ENCODE measurements at places on chromosomes 1 and 21.

DNA sequence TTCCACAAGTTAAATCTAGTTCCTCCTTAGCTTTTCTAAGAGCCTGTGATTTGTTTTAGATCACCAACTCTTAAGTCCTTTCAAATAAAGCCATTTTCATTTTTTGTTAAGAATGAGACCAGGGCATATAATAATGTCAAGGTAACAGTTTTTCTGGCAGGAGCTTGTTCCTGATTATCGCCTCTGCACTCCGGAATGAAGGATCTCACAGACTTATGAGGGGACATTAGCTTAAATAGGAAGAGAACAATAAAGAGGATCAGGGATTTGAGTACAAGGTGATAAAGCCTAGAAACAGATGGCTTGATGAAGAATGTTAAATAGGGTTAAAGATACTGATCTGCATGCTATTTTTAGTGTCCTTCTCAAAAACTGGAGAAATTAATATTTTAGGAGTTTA, 13.6 kb upstream of the OTUD7B start:
- DNase-seq, result no peak

DNA sequence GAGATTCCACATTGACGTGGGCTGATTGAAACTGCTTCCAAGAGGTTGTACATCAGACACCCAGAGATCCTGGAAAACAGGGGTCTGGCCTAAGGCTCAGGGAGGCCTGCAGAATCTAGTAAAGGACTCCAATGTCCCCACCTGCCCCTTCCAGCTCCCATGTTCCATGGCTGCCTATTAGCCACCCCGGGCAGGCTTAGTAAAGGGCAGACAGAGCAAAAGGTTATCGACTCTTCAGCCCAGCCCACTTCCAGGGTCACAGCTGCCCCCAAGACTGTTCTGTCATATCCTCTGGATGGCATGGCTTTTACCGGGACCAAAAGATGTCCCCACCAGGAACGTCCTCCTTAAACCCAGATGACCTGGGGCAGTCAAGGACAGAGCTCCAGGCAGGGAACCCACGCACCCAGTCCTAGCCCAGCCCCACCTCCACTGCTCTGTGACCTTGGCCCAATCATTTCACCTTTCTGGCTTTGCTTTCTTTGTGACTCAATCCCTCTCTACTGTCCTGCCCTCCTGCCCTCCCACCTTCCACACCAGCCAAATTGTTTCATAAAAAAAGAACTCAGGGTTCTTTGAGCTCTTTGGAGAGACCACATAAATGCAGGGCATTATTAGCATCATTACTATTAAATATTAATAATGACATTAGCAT, 4.8 kb upstream of the CNTN2 start:
- no peak for DNase-seq

GRCh38 chr1:112026016-112026415, 36.5 kb upstream of the KCND3 start:
- DNase-seq, result no peak

DNA sequence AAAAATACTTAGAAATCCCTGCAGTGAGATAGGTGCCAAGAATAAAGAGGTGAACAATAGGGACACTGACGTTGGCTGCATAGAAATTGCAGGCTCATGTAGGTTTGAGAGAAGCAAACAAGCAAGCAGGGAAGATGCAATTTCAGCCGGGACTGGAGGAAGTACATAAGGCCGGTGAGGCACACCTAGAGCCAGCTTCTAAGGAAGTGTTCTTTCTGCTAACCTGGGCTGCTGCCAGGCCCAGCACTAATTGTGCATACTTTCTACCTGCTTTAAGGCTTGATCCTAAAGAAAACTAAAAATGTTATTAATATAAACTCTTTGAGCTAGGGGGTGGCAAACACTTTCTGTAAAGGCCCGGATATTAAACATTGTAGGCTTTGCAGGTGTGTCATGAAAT, 71.0 kb downstream of the LMO4 start:
- DNase-seq, result no peak

DNA sequence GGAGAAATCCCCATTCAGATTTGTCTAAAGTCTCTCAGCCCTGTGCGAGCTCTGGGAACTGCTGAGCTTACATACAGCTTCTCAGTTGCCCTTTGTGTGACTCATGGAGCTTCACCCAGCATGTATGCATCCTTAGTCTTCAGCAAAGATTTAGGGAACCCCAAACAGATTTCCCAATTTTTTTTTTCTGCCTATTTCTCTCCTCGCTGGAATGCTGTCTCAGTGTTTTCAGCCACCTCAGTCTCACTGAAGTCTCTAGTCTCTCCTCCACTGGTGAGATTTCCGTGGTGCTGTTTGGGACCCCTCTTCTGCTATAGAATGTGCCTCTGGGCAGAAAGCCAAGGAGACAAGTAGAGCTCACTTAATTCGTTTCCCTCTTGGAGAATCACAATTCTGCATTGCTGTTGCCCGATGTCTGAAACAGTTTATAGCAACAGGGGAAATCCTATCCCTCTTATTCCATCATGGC, 28.1 kb upstream of the TXLNA start:
- no peak for DNase-seq

GRCh38 chr1:221149111-221149510, 269.9 kb downstream of the HLX start:
- no peak for DNase-seq

DNA sequence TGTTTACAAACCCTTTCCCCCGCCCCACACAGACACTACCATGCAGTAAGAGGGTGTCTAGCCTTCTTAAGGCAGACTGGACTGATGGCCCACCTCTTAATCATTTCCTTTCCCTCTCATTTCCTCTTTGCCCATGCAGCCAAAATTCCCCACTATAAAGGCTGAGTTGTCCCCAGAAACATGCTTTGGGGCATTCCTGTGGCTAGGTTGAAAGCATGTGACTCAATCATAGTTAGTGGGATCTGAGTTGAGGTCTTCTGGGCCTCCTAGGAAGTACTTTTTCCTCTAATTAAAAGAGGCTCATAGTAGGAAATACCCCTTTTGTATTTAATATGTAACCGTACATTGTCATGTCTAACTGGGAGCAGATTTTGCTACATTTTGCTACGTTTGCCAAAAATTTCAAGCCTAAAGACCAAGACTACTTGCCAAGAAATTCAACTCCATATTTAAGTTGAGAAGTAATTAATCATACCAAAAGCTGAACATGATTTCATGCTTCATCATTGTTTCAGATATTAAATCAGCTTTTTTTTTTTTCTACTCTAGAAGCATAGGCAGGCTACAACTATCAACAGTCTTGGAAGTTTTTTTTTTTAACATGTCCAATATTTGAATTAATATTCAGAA, 174.7 kb downstream of the ADGRL4 start:
- no peak for DNase-seq

DNA sequence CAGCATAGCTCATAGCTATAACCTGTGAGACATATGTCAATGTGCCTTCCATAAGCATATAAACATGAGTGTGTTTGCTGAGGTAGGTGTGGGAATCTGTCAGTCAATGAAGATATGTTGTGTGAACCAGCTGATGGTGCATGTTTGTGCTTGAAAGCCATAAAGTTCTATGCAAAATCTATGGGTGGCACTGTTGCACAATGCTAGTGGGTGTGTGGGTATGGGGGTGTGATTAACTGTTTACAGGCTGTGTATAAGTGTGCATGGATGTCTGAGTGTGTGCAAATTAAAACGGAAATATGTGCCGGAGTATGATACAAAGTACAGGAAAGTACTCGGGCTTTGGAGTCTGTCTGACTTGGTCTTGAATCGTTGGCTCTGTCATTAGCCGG, 1.0 kb upstream of the ATP2B4 start:
- DNase-seq, result peak; percentile 76

GRCh38 chr1:229281339-229281926, 10.5 kb downstream of the RAB4A start:
- DNase-seq, result no peak

DNA sequence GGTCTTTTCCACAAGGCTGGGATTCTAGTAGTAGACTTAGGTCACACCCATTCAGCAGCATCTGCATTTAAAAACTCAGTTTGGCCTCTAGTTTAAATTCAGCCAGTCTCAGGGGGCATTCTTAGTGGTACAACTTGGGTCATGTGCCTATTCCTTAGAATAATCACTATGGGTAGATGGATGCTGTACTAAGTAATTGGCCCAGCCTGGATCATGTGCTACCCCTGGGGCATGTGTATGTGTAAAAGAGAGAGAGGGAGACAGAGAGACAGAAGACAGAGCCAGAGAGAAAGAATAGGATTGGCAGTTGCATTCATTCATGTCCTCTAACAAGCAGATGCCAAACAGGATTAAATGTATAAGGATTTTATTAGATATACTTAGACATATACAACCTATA, 13.6 kb upstream of the SYT14 start:
- no peak for DNase-seq

GRCh38 chr1:117566556-117566955, 39.3 kb upstream of the TENT5C start:
- no peak for DNase-seq

DNA sequence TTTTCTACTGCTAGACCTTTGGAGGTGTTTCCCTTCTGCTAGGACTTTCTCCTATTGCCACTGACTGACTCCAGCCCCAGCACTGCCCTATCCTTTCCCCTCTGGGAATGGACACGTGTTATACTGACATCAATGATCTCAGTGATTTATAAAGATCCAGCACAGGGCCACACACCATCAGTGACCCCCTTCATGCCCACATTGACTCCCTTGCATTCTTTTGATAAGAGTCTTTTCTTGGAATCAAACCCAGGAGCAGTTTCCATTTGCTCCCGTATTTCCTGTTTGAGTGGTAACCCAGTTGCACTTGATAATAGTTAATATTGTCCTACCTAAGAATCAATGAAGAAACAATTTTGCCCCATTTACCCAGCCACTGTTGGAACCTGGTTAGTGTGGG, 501.0 kb upstream of the USP24 start:
- no peak for DNase-seq

- DNase-seq, result no peak
Observed at GRCh38 chr1:75725861-75726361, 1.4 kb downstream of the ACADM start.

GRCh38 chr1:3611170-3612019, at the start of gene MEGF6:
Gene MEGF6, minus strand, starts transcription at chr1:3611508. Its CDS starts 240 bp downstream, at chr1:3611268.
- peak; percentile 92 for DNase-seq

GRCh38 chr1:224124220-224124619, 10.3 kb downstream of the FBXO28 start:
- DNase-seq, result no peak

DNA sequence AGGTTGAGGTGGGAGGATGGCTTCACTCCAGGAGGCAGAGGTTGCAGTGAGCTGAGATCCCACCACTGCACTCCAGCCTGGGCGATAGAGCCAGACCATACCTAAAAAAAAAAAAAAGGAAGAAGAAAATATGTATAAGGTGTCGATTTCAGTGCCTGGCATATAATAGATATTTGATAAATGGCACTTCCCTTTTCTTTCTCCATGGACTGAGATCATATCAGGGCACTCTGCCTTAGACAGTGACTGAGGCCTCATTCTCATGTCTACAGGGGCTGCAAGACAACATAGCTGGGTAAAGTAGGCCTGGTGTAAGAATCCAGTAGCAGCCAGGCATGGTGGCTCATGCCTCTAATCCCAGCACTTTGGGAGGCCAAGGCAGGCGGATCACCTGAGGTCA, 21.2 kb downstream of the PCAT6 start:
- no peak for DNase-seq

DNA sequence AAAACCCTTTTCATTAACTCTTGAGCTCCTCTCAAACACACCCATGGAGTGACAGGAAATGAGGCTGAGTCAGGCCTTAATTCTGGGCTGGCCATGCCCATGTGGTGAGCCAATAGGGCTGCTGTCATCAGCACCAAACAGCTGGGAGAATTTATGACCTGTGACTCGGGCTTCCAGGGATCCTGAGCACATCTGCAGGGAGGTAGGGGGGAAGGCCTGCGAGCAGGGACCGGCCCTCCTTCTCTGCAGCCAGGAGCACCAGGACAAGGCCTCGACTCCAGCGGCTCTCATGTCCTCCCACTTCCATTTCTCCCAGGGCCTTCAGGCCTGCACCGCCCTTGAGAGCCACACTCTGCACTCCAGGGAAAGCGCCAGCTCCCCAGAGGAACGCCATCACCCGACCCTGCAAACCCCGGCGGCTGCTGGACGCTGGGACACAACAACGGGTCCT, 14.6 kb downstream of the RIPK4 start:
- no peak for DNase-seq

GRCh38 chr1:102241431-102242338, 245.0 kb upstream of the OLFM3 start:
- no peak for DNase-seq

DNA sequence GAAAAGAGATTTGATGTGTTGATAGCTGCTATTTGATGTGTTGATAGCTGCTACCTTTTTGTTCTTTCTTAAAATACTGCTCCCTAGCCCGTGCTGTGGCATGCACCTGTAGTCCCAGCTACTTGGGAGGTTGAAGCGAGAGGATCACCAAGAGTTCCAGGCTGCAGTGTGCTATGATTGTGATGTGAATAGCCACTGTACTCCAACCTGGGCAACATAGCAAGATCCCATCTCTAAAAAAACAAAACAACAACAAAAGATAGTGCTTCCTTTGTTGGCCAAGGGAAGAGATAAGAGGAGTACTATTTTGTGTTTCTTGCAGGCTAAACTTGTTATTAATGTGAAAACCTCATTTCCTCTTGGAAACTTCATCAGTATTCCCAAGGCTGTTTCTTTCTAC, 6.1 kb downstream of the GPSM2 start:
- DNase-seq, result no peak

GRCh38 chr21:35005077-35005476, 44.0 kb downstream of the RUNX1 start:
- DNase-seq, result no peak

DNA sequence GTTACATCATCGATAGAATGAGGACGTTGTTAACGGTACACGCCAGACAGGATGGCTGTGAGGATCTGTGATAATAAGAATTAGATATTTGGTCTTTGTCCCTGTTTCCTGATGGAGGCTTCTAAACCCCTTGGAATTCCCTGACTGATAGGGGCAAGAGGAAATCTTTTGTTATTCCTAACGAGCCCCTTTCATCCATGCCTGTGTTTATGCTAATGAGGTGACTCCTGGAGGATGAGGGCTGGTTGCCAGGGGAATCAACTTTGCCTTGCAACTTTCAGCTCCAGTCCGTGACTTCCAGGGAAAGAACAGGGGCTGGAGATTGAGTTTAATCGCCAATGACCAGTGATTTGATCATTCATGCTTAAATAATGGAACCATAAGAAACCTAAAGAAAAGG, 39.3 kb upstream of the NLRP3 start:
- DNase-seq, result no peak

DNA sequence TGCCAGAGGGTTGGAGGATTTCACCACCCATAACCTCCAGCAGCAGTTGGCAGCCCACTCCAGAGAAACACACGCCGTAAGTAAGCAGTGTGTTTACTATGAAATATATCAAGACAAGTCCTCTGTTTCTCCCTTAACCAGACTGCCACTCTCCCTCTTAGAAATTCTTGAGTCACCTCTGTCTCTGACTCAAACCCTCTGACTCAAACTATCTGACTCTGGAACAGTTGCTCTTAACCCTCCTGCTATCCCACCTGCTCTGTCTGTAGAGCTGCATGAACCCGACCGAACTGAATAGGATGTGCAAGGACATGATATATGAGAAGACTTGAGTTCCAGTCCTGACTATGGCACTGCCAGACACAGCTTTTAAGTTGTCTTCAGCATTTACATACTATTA, 14.1 kb downstream of the INPP5B start:
- DNase-seq, result no peak
